Stimulated activated CD8-positive, alpha-beta memory T cell treated with anti-CD3 and anti-CD28 coated beads, Interleukin-2, amount 100 ng/mL, for 48 hours (primary cell): ENCODE measurements at places on chromosomes 5 and 9.

DNA sequence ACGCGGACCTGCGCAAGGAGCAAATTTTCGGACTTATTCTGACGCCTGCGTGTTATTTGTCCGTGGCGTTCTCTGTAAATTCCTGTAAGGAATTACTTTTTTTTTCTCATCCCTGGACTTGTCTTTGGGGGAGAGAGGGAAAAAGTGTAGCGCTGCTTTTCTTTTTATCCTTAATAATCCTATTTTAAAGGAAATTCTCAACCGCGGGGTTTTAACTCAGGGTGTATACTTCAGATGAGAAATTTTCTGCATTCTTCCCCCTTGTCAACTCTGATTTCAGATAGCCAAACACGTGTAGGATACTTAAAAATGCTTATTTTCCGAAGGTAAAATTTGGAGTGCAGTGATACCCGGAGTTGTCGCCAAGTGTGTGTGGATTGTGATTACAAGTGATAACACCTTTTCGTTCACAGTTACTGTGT lies 853 bp downstream of the DCP2 start:
- DNase-seq: no peak

- no peak for DNase-seq
Observed at GRCh38 chr9:96436456-96437126, 13.4 kb upstream of the HABP4 start.

DNA sequence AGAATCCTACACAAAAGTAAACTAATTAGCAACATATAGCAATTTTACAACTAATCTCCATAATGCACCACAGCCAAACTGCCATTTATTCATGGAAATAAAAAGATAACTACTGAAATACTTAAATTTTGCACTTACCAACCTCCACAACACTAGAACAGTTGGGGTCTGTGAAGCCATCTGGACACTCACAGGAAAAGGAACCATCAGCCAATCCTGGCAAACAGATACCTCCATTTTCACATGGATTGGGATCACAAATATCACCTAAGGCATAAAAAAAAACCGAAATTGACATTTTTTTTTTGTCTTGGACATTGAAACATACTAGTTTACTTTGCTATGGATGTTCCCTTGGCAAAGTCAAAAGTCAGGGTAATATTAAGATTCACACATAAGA lies 130.7 kb downstream of the EDIL3 start:
- DNase-seq: no peak

- DNase-seq: no peak
Observed at GRCh38 chr5:68898951-68899471, 194.8 kb upstream of the SLC30A5 start.

GRCh38 chr5:81486711-81487110 lies 92.8 kb upstream of the ACOT12 start:
- DNase-seq: no peak

- DNase-seq: no peak
Observed at GRCh38 chr5:180343831-180344695, 9.1 kb downstream of the GFPT2 start.

DNA sequence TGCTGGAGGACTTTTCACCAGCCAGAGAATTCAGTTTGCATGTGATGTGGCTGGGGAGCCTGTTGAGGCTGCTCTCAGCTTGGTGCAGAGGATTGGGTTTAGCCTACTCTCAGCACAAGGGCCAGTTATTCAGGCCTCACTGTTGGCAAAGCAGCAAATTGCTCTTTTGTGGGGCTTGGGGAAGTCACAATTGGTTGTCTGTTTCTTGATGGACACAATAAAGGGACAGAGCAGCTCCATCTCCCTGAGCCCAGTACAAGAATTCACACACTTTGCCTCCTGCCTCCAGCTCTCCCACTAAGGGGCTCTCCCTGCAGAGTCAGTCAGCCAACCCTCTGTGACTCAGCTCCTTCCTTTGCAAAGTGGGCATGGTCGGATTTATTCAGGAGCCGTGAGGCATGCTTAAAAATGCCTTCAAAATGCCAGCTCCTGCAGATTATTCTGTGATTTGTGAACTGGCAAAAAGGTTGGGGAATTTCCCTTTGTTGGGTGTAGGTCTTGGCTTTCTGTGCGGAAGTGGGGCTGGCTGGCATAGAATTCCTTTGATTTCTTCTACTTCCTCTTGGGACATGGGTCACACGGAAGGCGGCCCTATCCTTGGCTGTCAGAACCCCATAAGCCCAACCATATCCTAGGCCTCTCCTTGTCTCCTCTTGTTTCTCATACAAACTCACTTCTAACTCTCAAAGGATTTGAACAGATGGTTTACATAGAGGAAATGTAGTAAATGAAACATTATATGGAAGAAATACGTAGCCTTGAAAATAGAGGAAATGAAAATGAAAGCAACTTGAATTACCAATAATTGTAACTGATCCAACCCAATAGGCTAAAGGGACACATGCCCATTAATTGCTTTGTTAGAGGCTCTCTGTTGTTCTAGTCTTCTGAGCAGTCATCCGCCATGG lies 118.7 kb upstream of the CD180 start:
- DNase-seq: no peak

- no peak for DNase-seq
Observed at GRCh38 chr5:146967646-146968045, 89.1 kb upstream of the PPP2R2B start.

GRCh38 chr5:124583469-124584350 lies 162.7 kb downstream of the ZNF608 start:
- no peak for DNase-seq

- no peak for DNase-seq
Observed at GRCh38 chr5:159504106-159504856, 174.0 kb upstream of the IL12B start.

DNA sequence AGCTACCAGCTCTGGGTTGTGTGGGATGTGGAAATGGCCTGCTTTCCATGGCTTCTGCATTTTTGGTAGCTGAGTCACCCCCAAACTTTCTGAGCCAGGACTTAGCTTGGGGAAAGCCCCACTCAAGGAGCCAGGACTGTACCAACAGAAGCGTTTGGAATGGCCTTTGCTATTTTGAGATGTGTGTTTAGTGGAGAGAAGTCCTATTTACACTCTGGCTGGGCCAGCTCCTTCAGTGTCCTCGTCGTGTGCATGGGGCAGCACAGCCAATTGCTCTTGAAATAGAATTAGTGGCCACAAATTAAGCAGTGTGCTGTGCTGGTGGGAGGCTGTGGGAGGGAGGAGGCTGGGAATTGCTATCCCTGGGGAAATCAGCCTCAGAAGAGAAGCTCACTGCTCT lies 51.6 kb downstream of the ENTREP1 start:
- DNase-seq: no peak

- no peak for DNase-seq
Observed at GRCh38 chr5:22250528-22250927, 602.6 kb downstream of the CDH12 start.

- no peak for DNase-seq
Observed at GRCh38 chr9:15203581-15203980, 103.4 kb downstream of the TTC39B start.

- no peak for DNase-seq
Observed at GRCh38 chr9:24258626-24259025, 287.1 kb downstream of the IZUMO3 start.

DNA sequence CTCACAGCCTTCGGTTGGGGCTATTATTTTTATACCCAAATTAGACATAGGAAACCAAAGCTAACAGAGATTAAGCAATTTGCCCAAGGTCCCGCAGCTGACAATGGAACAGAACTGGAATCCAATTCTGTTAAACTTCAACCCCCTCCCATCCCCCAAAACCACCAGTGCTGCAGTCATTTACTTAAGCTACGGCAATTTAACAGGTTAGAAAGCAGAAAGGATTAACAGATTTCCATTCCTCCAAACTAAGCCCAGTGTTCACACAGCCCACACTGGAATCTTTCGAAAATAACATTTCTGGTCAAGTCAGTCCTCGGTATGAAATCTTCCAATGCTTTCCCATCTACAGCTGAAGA lies 1023.1 kb upstream of the DMAC1 start:
- no peak for DNase-seq

GRCh38 chr5:65126542-65127069 lies 355.1 kb downstream of the ADAMTS6 start:
- DNase-seq: no peak

GRCh38 chr9:137430723-137431415 lies 7.7 kb downstream of the NOXA1 start:
- no peak for DNase-seq

GRCh38 chr9:127763918-127764384 lies 14.5 kb downstream of the SH2D3C start:
- no peak for DNase-seq

- no peak for DNase-seq
Observed at GRCh38 chr9:33125871-33126823, 41.0 kb downstream of the B4GALT1 start.

GRCh38 chr9:19870988-19871387 lies 82.2 kb upstream of the SLC24A2 start:
- no peak for DNase-seq

DNA sequence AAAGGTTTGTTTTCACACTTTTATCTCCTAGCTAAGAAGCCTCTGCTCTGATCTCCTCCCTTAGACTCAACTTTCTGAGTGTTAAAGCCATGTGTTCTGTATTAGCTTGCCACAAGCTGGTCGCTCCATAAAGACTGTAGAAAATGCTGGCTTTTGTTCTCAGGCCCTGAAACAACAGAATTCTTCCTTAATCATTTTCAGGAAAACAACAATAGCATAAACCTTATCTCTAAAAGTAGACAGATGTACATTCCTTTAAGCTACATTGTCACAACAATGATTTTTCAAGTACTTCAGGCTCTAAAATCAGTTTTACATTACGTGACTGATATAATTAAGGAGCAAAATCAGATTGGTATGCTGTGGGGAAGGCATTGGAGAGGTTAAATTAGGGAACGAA lies 41.9 kb downstream of the VCAN start:
- DNase-seq: no peak

DNA sequence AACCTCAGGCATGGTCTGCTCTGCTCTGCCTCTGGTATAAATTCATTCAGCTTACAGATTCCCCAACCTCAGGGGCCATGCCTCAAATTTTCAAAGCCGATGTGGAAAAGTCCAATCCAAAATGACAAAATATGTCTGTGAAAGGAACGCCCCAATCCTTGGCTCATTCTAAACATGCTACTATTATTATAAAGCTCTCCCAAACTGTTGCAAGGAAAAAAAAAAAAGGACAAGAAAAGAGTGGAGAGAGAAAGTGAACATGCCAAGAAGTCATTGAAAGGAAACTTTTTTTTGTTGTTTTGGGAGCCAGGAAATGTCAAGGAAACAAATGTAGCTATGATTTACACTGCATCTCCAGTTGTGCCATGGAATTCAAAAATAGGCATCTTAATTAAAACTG lies 3.8 kb downstream of the COL23A1 start:
- no peak for DNase-seq

GRCh38 chr5:13945271-13945670 lies 783 bp upstream of the DNAH5 start:
- no peak for DNase-seq

GRCh38 chr9:121753802-121754654 lies 102.6 kb downstream of the DAB2IP start:
- no peak for DNase-seq

DNA sequence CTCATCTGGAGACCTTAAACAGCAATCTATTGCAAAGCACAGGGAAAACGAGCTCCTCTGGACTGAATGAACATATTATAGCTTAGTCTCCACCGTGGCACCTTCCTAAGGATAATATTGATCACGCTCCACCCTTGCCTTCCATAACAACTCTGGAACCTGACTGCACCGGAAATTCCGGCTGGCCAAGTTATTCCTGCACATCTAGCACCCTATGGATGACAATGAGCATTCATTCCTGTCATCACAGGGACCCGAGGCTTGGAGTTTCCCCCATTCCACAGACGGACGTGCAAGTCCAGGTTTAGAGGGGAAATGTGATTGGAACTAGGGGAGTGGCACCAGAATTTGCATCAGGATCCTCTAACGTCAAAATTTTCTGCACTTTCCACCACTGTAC lies 27.5 kb downstream of the STK10 start:
- no peak for DNase-seq

DNA sequence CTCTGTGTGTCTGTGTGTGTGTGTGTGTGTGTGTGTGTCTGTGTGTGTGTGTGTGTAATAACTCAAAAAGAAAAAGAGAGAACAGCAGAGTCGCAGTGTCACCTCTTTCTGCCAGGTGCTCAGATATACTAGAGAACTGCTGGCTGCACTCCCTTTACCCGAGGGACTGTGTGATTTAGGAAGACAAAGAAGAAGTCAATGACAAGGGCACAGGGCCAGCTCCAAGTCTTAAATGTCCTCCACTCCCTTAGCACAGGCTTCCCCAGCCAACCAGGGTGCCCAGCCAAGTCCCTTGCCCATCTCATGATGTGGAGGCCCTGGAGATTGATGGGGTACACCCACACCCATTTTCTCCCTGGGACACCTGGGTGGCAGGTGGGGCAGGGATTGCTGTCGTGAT lies 8.7 kb downstream of the CCNJL start:
- no peak for DNase-seq

- DNase-seq: no peak
Observed at GRCh38 chr5:124309241-124309980, 437.0 kb downstream of the ZNF608 start.

- DNase-seq: no peak
Observed at GRCh38 chr5:147391781-147392180, 118.1 kb downstream of the DPYSL3 start.

GRCh38 chr9:38227061-38227540 lies 158.1 kb upstream of the SHB start:
- peak; percentile 32 for DNase-seq

GRCh38 chr5:95392593-95393182 lies 1.5 kb downstream of the FAM81B start:
- no peak for DNase-seq

DNA sequence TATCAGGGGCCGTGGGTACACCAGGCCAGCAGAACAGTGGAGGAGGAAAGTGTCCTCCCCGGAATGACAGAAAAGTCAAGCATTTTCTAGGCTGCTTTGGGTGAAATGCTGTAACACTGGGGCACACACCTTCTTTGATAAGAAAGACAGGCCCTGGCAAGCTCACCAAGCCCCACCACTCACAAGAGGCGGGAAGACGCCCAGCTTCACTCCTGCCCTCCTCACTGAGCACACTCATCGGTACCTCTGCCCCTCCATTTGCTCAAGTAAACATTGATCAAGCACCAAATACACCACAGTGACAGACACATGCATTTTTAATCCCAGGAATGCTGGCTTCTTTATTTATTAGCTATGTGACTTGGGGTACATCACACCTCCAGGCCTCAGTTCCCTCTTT lies 43.1 kb downstream of the B4GALT1 start:
- DNase-seq: no peak

- DNase-seq: no peak
Observed at GRCh38 chr5:134097211-134097749, 17.2 kb upstream of the TCF7 start.

DNA sequence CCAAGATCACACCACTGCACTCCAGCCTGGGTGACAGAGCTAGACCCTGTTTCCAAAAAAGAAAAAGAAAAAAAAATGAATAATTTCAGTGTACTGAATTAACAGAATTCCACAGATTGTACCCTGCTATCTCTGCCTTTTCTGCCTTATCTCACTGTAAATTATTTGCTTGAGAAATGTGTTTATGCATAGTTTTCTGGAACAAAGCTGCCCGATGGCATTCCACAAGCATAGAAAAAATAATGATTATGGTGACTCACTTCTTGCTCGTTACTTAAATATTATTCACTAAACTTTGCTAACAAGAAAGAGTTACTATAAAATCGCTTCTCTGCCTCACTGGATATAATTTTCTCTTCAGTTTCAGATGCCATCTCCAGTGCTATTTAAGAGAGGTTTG lies 88.7 kb upstream of the FAM169A start:
- DNase-seq: no peak
